Activated T-helper 17 cell treated with anti-CD3 and anti-CD28 coated beads, Interleukin-2, amount 50 U/mL, for 72 hours (primary cell): ENCODE measurements at places on chromosomes 5 and 9. TPM values are rescaled to one million over a fixed set of nuclear protein-coding genes. Genes with fewer than 3 reads are reported as not detected.

Gene GRIA1
- not detected for total RNA-seq

Gene COL27A1
- 7.8 TPM for total RNA-seq

Gene SLC45A2
- not detected for total RNA-seq

Gene TSSK1B
- not detected for total RNA-seq

Gene TAF11L10
- not detected for total RNA-seq

Gene ZSWIM6
- 3.2 TPM for total RNA-seq

Gene NRARP
- 0.86 TPM for total RNA-seq

Gene CTSV
- 2.1 TPM for total RNA-seq

Gene WHRN
- total RNA-seq = 29.1 TPM

Gene NTRK2
- 9.9 TPM for total RNA-seq

Gene ANGPTL2
- not detected for total RNA-seq

Gene EQTN
- not detected for total RNA-seq
